ENCODE measurements at places on chromosomes 7 and 10. TPM values are rescaled to one million over a fixed set of nuclear protein-coding genes. Genes with fewer than 3 reads are reported as not detected.

TAS2R41 gene
- polyA plus RNA-seq = not detected

CAMK2B gene
- polyA plus RNA-seq = 164 TPM

CCL26 gene
- polyA plus RNA-seq = 2.1 TPM

VGF gene
- 10.7 TPM for polyA plus RNA-seq

PRSS37 gene
- 1.6 TPM for polyA plus RNA-seq

C7orf57 gene
- polyA plus RNA-seq = 0.41 TPM

H2BK1 gene
- polyA plus RNA-seq = not detected

EPO gene
- not detected for polyA plus RNA-seq

SAMD9L gene
- polyA plus RNA-seq = 4.4 TPM

IFRD1 gene
- polyA plus RNA-seq = 28.8 TPM

MEIG1 gene
- polyA plus RNA-seq = 3.5 TPM

MMD2 gene
- 0.27 TPM for polyA plus RNA-seq

EXOC4 gene
- 49.3 TPM for polyA plus RNA-seq

CARD11 gene
- not detected for polyA plus RNA-seq

PNLIPRP2 gene
- polyA plus RNA-seq = not detected

VIPR2 gene
- not detected for polyA plus RNA-seq

HABP2 gene
- not detected for polyA plus RNA-seq

WNT16 gene
- polyA plus RNA-seq = 40.3 TPM

PLAC9 gene
- polyA plus RNA-seq = not detected

CALN1 gene
- polyA plus RNA-seq = 3.5 TPM

RAMP3 gene
- 0.86 TPM for polyA plus RNA-seq

MYO3A gene
- polyA plus RNA-seq = not detected

TDRD1 gene
- polyA plus RNA-seq = 3.0 TPM

SEMA4G gene
- polyA plus RNA-seq = 76.9 TPM

SFRP4 gene
- polyA plus RNA-seq = 0.36 TPM

DGKI gene
- polyA plus RNA-seq = 24.4 TPM
